Left lung (tissue), 14 donors: ENCODE measurements at places on chromosomes 2 and 18. TPM values are rescaled to one million over a fixed set of nuclear protein-coding genes. Genes with fewer than 3 reads are reported as not detected.

- no peak for DNase-seq
These were observed 19.1 kb downstream of the HS1BP3 start for GRCh38 chr2:20631617-20632307.

DNA sequence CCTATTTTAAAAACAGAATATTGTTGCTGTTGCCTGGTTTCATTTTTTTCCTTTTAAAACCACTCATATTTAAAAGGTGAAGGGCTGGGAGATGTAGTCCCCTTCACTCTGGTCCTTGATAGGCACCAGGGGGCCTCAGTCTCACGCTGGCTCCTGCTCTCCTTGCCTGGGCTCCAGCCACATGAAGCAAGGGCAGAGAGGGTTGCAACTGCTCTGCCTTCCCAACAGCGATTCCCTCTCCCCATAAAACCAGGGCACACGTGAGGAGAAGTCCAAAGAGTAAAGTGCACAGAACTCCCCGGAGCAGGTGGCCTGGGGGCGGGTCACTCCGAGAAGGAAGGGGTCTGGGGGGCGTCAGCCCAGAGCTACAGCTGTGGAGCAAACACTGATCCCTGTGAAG, 12.8 kb downstream of the TMEM127 start:
- DNase-seq, result no peak

DNA sequence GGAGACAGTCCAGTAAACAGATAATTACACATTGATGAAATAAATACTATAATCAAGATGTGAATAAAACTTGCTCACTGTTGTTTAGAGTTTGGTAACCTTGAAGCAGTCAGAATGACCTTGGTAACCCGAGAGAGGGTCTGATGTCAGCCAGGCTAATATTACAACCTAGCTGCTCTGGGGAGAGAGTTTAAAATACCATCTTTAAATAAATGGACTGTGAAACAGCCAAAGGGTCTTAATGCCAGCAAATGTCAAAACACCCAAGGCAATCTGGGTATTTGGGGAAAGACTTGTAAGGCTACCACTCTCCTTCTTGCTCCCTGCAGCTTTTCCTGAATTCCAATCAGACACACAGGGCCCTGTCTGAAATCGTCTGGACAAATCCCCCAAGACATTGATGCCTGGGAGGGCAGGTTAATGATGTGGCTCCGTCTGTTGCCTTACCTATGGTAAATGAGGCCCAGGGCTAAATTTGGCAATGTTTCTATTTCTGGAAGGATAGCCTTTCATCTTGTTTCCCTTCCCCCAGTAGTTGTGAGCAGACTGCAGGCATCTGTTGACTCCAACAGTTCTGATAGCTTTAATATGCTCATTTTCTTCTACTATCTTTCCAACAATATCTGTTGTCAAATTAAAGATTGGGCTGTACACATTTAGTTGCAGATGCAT, 43.0 kb upstream of the ITGB6 start:
- DNase-seq, result no peak

Gene MOGAT1
- not detected for polyA plus RNA-seq
